ENCODE measurements at places on chromosomes 1 and 21. TPM values are rescaled to one million over a fixed set of nuclear protein-coding genes. Genes with fewer than 3 reads are reported as not detected.

Gene TFF3
- polyA plus RNA-seq, result 4.9 TPM

Gene CYYR1
- polyA plus RNA-seq, result 38.2 TPM

DNA sequence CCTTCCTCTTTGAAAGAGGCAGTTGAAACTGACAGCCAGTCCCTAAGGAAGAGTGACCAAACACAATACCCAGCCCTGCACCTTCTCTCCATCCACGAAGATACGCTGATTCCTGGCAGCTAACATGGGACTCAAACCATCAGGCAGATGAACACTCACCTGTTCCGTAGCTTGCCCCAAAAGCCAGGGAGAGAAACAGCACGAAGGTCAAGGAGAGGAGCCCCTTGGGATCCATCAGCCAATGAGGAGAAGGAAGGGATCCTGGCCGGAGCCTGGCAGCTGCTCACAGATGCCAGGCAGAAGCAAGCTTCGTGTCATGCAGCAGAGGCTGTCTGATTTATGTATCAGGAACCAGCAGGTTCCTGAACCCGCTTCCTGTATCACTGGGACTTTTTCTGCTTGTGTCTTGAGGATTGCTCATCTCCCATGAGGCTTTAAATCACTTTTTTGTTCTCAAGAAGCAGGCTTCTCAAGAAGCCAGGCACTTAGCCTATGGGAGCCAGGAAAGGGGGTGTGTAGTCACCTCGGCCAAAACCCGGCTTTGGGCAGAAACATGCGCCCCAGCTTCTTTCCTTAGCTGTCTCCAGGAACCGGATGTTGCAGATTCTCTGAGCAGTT, at the start of gene SLAMF1:
TSS of gene SLAMF1 (minus strand) at position 334 of the 618 bp plus-strand sequence. CDS start at position 235, 99 bp downstream.
- no peak for DNase-seq
- H3K4me3 ChIP-seq, result no peak within 1 kb of the TSS
- no peaks in the 10 kb centered on the region for H3K27me3 ChIP-seq
- no peaks in the 10 kb centered on the region for H3K36me3 ChIP-seq

Gene CLCNKA
- polyA plus RNA-seq, result 0.52 TPM

Gene TMEM200B
- 3.3 TPM for polyA plus RNA-seq

GRCh38 chr21:30306884-30307283, 13.2 kb downstream of the KRTAP26-1 start:
- no peak overlapping the region for H3K27ac ChIP-seq

DNA sequence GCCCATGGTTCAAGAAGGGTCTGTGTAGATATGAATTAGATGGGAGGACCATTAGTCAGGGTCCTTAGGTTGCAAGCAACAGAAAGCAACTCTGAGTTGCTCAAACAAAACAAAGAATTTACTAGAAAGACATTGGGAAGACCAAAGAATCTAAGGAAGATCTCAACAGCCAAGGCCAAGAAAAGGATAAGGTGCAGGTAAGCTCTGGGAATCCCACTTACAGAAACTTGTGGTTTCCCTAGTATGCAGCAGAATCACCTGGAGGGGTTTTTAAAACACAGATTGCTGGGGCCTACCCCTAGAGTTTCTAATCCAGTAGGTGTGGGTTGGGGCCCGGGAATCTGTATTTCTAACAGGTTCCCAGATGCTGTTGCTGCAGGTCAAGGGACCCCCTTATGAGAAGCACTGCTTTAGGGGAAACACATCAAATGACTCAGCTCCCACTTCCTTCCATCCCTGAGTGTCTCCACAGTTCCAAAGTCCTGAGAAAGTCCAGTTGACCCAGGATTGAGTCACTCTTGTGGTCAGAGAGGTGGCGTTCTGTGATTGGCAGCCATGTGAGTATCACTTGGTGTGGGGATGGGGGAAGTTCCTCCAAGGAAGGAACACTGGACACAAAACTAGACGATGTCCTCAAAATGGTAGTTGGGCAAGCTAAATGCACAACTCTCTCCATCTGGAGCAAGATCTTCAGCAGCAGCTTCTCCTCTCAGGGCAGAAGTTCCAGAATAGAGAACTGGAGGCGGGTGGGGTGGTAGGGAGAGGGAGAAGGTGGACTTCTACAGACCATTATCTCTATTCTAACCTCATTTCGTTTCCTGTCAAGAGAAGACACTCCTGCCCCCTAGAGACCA, 24.2 kb upstream of the EYA3 start:
- H3K27ac ChIP-seq, result no peak overlapping the region
- H3K27me3 ChIP-seq, result no peaks in the 10 kb centered on the region
- H3K4me3 ChIP-seq, result no peak overlapping the region
- DNase-seq, result no peak
- H3K4me1 ChIP-seq, result no peaks in the 10 kb centered on the region

Gene CDKN2C
- polyA plus RNA-seq, result 11.3 TPM

DNA sequence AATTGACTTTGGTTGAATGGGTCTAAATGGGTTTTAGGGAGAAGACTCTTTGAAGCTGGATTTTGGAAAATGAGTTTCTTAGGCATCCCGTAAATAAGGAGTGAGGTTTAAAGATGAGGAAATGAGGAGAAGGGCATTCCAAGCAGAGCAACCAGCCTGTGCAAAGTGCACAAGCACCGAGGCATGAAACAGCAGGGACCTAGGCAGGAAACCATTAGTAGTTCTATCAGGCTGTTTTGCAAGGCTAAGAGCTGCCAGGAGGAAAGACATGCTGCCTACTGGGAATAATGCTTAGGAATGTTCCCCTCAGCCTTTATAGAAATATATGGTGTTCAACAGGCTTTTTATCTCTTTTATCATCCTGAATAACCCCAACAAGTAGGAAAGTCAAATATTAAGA, 153.1 kb upstream of the FGGY start:
- no peak overlapping the region for H3K4me3 ChIP-seq
- H3K27me3 ChIP-seq, result no peaks in the 10 kb centered on the region
- H3K36me3 ChIP-seq, result no peaks in the 10 kb centered on the region
- no peak for DNase-seq
- H3K4me1 ChIP-seq, result peaks cover 39% of the 10 kb centered on the region

- H3K36me3 ChIP-seq, result no peaks in the 10 kb centered on the region
- peak within 1 kb of the TSS; percentile 48 for H3K4me3 ChIP-seq
- DNase-seq, result no peak
- no peak within 1 kb of the TSS for H3K27ac ChIP-seq
- H3K27me3 ChIP-seq, result peaks cover 42% of the 10 kb centered on the region
These were observed at the start of gene B3GALT5 for GRCh38 chr21:39612233-39613040. Gene B3GALT5 (plus strand): TSS chr21:39612940. CDS start chr21:39660560, 47,620 bp downstream.

DNA sequence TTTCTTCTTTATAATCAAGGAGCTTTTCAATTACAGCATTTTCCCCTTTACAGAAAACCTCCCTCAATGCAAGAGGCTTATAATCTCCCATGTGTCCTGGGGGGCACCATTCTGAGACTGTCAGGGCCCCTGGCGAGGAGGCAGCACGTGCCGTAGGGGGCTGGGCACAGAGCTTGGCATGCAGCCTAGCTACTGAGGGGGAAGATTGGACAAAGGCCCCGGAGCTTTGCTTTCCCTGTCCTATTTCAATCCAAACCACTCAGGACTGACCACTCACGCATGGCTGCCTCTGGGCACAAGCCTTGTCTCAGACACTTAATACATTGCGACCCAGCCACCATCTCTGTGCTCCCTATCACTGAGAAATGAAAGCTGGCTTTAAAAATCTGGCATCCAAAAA, 2.8 kb upstream of the RAP1GAP start:
- peaks cover 30% of the 10 kb centered on the region for H3K27me3 ChIP-seq
- H3K4me1 ChIP-seq, result peaks cover 47% of the 10 kb centered on the region
- H3K4me3 ChIP-seq, result no peak overlapping the region
- H3K27ac ChIP-seq, result no peak overlapping the region
- no peak for DNase-seq
- peaks cover 3% of the 10 kb centered on the region for H3K36me3 ChIP-seq

DNA sequence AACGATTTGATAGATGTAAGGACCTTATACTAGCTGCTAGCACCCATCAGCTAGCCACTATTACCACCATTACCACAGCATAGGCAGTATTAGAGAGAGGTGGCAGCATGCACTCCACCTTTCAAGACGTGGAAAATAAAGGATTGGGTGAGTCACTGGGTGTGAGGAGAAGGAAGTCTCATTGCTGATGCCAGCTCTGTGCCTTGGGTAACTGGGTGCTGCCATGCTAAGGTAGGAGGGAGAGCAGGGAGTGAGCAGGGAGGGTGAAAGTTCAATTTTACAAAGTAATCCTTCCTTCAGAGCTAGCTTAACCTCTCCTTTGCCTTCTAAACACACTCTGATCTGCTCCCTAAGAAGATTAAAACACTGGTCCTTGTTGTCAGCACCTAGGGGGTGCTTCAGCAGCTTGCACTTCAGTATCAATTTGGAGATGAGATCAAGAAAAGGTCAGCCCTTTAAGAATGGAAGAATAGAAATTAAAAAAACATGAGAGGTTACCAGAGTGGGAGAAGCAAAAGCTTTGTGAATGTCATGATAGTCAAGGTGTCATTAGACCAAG, 1.8 kb upstream of the LIN9 start:
- H3K4me1 ChIP-seq, result peaks cover 6% of the 10 kb centered on the region
- H3K27ac ChIP-seq, result no peak overlapping the region
- no peaks in the 10 kb centered on the region for H3K36me3 ChIP-seq
- no peak overlapping the region for H3K4me3 ChIP-seq
- H3K27me3 ChIP-seq, result no peaks in the 10 kb centered on the region

- no peak overlapping the region for H3K27ac ChIP-seq
- no peaks in the 10 kb centered on the region for H3K36me3 ChIP-seq
- H3K27me3 ChIP-seq, result no peaks in the 10 kb centered on the region
- no peak overlapping the region for H3K4me3 ChIP-seq
- DNase-seq, result no peak
These were observed 281.9 kb upstream of the ADAMTS5 start for GRCh38 chr21:27248814-27249213.

DNA sequence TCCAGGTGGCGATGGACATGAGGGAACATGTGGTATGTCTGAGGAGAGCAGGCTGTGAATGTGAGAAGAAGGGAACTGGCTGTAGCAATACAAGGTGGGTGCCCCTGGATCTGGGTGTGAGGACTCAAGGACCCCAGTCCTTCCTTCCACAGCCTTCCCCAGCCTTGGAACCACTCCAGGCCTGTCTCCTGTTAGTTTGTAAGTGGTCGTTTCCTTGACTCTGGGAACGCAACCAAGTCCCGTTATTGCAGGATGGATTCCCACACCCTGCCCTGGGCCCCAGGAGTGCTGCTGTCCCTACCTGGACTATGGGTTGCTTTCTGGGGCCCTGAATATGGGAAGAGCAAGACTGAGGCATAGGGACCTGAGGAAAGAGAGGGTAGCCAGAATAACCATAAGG, 47.2 kb upstream of the VANGL1 start:
- H3K27ac ChIP-seq, result no peak overlapping the region
- H3K4me3 ChIP-seq, result no peak overlapping the region
- no peak for DNase-seq
- no peaks in the 10 kb centered on the region for H3K36me3 ChIP-seq

Measured in heart right ventricle (tissue), 16 donors.